ENCODE measurements at places on chromosomes 12 and 14. TPM values are rescaled to one million over a fixed set of nuclear protein-coding genes. Genes with fewer than 3 reads are reported as not detected.

GRCh38 chr14:100569734-100570286, 17.4 kb downstream of the BEGAIN start:
- H3K36me3 ChIP-seq, result peaks cover 3% of the 10 kb centered on the region
- H3K27ac ChIP-seq, result no peak overlapping the region
- peaks cover 25% of the 10 kb centered on the region for H3K4me1 ChIP-seq
- DNase-seq, result no peak
- peaks cover 52% of the 10 kb centered on the region for H3K27me3 ChIP-seq

DNA sequence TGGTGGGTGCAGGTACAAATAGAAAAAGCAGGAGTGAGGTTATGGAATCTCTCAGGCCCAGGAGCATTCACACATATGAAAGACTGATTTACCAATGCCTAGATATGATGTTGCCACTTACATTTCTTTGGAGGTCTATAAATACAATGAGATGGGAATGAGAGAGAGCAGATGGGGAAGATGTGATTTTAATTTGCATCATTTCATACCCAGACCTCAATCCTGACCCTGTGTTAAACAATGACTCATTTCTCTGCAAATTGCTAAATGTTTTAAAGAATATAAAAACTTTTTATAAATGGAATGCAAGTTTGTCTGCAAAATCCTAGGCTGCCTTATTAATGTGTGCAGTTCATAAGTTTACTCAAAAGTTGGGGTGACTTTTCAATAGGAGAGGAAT, 38.6 kb upstream of the GNG2 start:
- H3K4me1 ChIP-seq, result no peaks in the 10 kb centered on the region
- H3K4me3 ChIP-seq, result no peak overlapping the region
- DNase-seq, result no peak
- H3K27ac ChIP-seq, result no peak overlapping the region
- H3K36me3 ChIP-seq, result no peaks in the 10 kb centered on the region

DNA sequence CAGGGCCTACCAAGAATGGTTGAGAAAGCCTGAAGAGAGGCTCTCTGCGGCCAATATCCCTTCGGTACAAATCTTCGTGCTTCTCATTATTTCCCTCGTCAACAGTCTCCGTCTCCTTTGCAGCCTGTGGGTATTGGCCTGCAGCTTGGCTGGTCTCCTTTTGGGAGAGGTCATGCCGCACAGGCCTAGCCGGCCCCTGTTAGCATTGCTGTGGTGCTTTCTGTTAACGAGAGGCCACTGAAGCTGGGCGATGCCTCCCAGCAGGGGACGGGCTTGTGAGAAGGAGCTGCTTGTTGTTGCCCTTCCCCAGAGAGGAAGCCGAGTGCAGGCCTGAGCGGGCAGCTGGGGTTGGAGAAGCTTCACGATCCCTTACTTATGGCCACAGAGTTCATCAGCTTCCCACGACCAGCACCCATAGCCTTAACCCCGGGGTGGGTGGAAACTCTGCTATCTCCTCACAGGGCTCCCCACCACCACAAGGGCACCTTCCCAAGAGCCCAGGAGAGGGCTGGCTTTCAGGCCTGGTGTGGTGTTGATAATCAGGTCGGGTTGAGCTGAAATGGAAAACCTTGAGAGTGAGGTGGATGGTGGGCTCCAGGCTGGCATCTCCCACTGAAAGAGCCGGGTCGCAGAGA, 228.6 kb downstream of the ZFP36L1 start:
- no peak for DNase-seq
- H3K36me3 ChIP-seq, result no peaks in the 10 kb centered on the region
- peaks cover 52% of the 10 kb centered on the region for H3K4me1 ChIP-seq
- H3K27ac ChIP-seq, result peak overlapping the region; percentile 43
- no peak overlapping the region for H3K4me3 ChIP-seq

Gene DBX2
- 15.6 TPM for polyA plus RNA-seq

Gene LRCOL1
- 0.59 TPM for polyA plus RNA-seq

DNA sequence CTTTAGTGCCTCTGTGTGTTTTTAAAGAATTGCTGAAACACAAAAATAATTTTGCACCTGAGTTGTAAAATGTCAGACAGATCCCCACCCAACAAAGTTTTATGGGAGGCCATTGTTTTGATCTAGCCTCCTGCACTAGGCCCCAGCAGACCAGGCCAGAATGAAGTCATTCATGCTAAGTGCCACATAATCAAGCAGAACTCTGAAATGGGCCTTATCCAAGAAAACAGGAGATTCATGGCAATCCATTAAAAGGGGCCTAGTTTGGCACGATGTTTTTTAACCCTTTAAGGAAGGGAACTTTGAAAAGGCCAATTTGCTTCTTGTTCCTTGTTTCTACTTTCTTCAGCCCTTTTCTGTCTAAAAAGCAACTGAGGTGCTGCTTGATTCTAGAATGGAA, 260.9 kb downstream of the ITPR2 start:
- peaks cover 3% of the 10 kb centered on the region for H3K36me3 ChIP-seq
- DNase-seq, result peak; percentile 39
- H3K4me3 ChIP-seq, result no peak overlapping the region
- no peak overlapping the region for H3K27ac ChIP-seq

GRCh38 chr12:3202734-3203446, 125.7 kb downstream of the TSPAN9 start:
- no peak overlapping the region for H3K4me3 ChIP-seq
- H3K27me3 ChIP-seq, result peaks cover 5% of the 10 kb centered on the region
- peaks cover 6% of the 10 kb centered on the region for H3K36me3 ChIP-seq
- no peak overlapping the region for H3K27ac ChIP-seq

GRCh38 chr14:53950031-53950793, 6.4 kb downstream of the BMP4 start:
- peaks cover 88% of the 10 kb centered on the region for H3K27me3 ChIP-seq
- H3K4me1 ChIP-seq, result peaks cover 48% of the 10 kb centered on the region
- peaks cover 3% of the 10 kb centered on the region for H3K36me3 ChIP-seq
- no peak overlapping the region for H3K27ac ChIP-seq

DNA sequence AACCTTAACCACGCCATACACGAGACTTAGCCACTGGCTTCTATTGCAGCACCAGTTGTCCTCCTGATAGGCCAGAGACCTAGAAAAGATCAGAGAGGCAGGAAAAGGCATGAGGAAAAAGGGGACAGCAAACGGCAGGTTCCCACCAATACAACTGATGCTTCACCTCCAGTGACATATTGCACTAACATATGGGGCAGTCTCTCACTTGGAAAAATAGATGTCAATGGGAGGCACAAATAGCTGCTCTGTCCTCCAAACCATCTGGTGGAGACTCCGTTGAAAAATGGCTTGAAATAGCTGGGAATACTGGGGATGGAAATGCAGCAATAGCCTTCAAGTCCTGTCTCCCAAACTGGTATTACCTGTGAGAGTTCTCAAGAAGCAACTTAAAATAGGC, 20.3 kb downstream of the SLC8A3 start:
- H3K4me1 ChIP-seq, result no peaks in the 10 kb centered on the region
- H3K36me3 ChIP-seq, result peaks cover 7% of the 10 kb centered on the region
- no peak overlapping the region for H3K27ac ChIP-seq
- no peak for DNase-seq
- no peak overlapping the region for H3K4me3 ChIP-seq
